ENCODE measurements at places on chromosomes 1 and 21.

DNA sequence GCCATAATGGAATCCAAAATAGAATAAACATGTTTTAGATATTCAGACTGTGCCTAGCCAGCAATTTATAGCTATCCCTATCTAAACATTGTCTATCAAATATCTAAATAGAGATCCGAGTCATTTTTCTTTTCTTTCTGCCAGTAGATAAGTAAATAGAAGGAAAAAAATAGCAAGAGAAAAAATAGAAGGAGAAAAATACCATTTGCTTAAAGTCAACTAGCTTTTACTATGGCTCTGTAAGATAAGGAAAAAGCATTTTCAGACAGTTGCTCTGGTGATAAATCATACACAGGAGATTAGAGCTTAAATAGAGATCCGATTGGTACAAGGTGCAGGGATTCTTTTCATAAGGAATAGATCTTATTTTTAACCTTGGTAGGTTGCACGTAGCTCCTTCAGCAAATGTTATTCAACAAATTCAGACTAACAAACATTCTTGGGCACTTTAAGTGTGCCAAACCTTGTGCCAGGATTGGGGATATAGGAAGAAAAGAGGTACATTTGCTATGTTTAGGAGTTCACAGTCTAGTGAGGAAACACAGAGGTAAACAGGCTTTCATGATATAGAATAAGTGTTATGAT is 70.1 kb upstream of the CCDC190 start:
- no peak for DNase-seq

DNA sequence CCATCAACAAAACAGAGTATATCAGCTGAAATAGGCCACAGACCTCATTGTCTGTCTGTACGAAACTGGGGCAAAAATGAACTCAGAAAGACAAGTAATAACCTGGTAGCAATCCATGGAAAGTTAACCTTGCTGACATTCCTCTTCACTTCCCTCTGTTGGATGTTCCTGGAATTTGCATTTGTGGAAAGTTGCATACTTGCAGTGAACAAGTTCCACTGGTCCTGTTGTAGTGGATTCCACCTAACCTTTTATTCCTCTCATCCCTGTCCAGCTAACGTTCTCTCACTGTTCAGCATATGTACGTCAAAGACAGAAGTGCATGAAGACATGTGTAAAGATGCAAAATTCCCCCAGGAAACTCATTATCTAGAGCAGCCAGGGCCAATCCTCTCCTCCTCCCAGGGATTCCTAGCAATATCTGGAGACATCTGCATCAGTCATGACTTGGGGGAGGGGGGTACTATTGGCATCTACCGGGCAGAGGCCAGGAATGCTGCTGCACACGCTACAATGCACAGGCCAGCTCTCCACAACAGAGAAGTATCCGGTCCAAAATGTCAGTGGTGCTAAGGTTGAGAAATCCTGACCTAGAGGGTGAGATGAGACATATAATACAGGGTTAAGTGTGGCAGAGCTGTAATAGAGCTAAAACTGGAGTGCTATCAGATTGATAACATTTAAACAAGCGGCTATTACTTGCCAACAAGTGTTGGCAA is 8.2 kb downstream of the LPAR3 start:
- no peak for DNase-seq

DNA sequence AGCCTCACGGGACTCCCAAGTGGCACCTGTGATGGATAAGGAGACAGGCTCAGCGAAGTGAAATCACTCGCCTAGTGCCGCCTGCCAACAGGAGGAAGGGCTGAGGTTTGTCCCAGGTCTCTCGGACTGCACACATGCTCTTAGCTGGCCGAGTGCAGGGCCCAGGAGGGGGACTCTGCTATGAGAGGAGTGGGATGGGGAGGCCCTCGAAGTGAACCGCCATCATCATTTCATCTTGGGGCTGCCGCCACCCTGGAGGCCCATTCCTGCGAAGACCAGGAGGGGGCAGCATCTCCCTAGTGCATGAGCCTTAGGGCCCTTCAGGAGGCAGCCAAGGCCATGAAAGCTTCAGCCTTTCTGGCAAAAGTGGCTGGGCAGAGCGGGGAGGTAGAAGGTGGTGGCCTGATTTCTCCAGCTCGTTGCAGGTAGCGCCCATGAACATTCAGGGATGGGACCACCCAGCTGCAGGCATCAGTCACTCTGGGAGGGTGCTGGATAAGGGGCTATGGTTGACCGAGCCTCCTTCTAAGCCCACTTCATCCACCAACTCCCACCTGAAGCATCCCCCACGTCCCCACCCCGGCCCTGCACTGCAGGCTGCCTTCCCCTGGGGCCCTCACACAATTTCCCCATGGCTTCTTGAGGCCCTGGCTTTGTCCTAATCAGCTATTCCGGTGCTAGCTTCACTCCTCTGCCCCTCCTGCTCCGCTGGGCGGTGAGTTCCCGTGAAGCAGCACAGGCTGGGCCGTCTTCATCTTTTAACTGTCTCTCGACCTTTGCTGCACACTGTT is 17.2 kb upstream of the RASSF5 start:
- peak; percentile 70 for DNase-seq

DNA sequence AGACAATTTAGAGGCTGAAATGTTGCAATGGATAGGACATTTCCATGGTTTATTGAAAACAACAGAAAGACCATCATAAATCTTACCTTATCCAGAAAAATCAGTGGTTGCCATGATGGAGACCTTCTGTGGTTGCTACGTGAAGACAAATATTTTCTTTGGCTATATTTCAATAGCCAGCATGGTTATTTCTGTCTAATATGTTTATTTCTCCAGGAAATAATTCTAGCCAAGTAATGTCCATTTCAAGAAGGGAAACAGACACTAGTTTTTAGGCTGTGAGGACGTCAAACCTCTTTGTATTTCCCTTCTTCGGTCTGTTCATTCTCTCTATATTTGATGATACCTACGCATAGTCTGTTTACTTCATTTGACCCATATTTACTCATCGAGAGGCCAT is 49.2 kb upstream of the NFASC start:
- DNase-seq = no peak

GRCh38 chr1:185786524-185786923 is 52.3 kb downstream of the HMCN1 start:
- no peak for DNase-seq

GRCh38 chr1:208201229-208201628 is 43.0 kb downstream of the PLXNA2 start:
- no peak for DNase-seq

- DNase-seq = no peak
Measured at GRCh38 chr1:75797273-75797588, 549 bp downstream of the MSH4 start.

GRCh38 chr1:39653546-39654031 is 14.1 kb upstream of the HEYL start:
- DNase-seq = peak; percentile 83

GRCh38 chr1:116024626-116025025 is 48.3 kb downstream of the SLC22A15 start:
- no peak for DNase-seq

GRCh38 chr1:70909262-70909822 is 138.3 kb downstream of the PTGER3 start:
- DNase-seq = no peak

DNA sequence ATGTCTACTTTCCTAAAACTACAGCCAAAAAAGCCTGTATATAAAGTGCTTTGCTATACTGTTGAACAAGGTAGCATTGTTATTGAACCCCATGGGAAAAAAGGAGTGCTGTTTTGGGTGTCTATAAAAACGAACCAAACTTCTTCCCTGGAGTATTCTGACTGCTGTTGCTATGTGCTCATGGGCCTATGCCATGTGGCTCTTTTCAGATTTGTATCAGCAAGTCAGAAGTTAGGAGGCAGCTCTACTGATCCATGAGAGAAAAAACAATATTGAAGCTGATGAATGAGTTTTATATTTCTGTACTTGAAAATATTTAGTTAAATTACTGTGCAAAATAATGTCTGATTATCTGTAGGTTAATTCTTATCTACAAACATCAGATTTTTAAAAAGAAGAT is 66.5 kb downstream of the ADGRL2 start:
- no peak for DNase-seq

- DNase-seq = no peak
Measured at GRCh38 chr1:243559575-243560162, 290.4 kb downstream of the AKT3 start.

DNA sequence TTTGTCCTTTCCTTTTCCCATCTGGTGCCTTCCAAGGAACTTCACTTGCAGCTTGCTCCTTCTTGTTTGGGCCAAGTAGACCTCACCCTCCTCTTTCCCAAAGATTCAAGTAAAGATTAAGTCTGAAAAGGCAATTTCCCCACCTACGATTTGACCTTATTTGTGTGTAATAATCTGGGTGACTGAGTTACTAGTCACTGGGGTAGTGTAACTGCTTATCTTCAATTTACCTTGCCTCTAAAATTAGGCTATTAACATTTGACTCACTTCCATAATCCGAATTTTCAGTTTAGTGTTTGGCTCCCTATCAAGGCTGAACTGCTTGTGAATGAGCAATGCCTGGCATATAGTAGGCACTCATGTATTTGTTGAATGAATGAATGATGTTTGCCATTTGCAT is 59.6 kb downstream of the PLA2G4A start:
- no peak for DNase-seq

GRCh38 chr1:94843430-94843829 is 23.3 kb downstream of the SLC44A3 start:
- no peak for DNase-seq

DNA sequence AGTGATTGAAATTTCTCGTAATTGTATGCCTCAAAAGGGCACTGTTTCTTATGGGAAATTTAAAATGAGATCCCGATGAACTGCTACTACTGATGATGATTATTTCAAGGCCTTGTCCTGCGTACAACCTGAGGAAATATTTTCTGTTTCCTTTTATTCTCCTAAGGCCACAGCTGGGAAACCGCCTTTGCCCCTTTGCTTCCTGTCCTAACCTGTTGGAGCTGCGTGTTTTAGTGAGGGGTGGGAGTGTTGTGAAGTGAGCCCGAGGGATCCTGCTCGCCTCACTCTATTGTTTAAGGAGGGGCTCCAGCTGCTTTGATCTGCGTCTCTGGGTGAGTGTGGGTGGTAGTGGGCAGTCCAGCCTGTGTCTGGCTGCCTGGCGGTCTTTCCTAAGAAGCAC is 14.4 kb downstream of the LAMC2 start:
- no peak for DNase-seq

GRCh38 chr21:32461503-32461902 is 49.0 kb downstream of the EVA1C start:
- no peak for DNase-seq

DNA sequence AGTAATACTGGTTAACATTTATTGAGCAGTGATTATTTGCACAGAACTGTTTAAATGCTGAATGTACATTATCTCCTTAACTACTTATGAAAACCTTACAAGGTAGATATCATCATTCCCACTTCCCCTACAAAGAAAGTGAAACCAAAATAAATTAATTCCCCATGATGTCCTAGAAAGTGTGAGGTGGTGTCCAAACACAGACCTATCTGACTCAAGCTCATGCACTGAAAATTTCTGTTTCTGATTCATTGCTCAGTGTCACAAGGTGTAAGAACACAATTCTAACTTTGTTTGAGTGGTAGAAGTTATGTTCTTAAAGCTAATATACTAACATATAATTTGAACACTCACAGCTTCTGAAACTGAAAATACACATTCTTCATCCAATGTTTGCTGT is 178.7 kb downstream of the MRPL39 start:
- DNase-seq = no peak

DNA sequence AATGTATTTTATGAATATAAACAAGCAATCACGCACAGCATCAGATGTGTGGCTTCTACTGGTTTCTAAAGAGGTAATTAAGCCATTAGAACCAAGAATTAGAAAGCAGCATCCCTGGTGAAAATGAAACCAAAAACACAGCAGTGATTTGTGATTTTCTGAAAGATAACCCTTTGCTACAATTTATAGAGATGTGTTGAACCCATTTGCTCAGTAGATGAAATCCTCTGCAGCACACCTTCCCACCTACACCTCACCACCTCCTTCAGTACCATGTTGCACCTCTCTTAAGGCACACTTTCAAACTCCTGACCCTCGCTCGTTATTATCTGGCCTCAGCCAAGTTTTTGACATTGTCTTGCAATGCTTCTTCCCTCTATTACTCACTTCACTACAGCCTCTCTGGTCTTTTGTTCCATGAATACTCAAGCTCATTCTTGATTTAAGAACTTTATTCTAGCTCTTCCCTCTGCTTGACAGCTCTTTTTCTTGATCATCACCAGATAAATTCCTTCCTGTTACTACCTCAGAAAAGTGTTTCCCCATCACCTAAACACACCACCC is 38.6 kb downstream of the NSL1 start:
- no peak for DNase-seq

- no peak for DNase-seq
Measured at GRCh38 chr1:248625971-248626370, 8.9 kb downstream of the OR2T11 start.

DNA sequence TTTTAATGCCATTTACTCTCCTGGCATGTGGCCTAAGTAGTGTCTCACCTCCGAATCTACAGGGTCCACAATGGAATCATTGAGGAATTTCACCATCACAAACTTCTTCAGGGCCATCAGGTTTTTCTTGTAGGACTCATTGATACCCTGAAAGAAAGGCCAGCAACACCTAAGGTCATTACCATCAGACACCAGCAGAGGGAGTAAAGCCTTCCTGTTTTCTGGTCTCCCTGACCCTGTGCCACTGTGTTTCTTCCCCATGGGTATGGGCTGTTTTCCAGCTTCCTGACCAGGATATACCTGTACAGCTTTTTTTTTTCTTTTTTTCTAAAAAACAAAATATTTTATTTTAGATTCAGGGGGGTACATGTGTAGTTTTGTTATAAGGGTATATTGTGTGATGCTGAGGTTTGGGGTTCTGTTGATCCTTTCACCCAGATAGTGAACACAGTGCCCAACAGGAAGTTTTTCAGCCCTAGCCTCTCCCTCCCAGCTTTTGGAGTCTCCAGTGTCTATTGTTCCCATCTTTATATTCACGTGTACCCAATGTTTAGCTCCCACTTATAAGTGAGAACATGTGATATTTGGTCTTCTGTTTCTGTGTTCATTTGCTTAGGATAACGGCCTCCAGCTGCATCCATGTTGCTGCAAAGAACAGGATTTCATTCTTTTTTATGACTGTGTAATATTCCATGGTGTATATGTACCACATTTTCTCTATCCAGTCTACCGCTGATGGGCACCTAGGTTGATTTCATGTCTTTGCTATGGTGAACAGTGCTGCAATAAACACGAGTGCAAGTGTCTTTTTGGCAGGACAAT is 18.3 kb downstream of the PPT1 start:
- DNase-seq = no peak

- no peak for DNase-seq
Measured at GRCh38 chr21:19122356-19122755, 718.8 kb upstream of the TMPRSS15 start.

DNA sequence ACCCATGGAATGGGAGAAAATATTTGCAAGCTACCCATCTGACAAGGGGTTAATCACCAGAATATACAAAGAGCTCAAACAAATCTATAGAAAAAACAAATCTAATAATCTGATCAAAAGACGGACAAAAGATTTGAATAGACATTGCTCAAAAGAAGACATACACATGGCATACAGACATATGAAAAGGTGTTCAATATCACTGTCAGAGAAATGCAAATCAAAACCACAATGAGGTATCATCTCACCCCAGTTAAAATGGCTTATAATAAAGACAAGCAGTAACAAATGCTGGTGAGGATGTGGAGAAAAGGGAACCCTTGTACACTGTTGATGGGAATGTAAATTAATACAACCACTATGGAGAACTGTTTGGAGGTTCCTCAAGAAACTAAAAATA is 600.9 kb downstream of the SMYD3 start:
- no peak for DNase-seq

Measured in hindlimb muscle (tissue), 1 donor.